AG09309 (cell line): ENCODE measurements at places on chromosomes 3 and 15.

DNA sequence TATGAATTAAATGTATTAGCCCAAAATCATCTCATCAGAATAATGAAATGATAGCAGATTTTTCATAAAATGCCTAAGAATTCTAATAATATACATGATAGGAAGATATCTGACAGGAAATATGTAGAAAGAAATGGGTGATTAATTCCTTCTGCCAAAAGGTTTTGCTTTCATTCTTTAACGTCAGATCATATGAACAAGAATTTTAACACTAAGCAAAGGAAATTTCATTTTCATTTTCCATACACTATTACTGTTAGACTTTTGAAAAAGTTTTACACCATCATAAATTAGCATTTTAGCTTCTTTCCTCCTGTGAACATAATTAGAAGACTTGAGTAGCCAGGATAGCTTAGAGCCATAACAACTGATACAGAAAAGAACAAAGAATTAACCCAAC, 1099.9 kb downstream of the NSUN3 start:
- DNase-seq, result no peak

- peak; percentile 63 for DNase-seq
These were observed 14.3 kb downstream of the ABCC5 start for GRCh38 chr3:184003187-184003967.

GRCh38 chr15:87547470-87548181, 708.9 kb downstream of the NTRK3 start:
- no peak for DNase-seq

GRCh38 chr3:45564172-45564571, 30.4 kb upstream of the LIMD1 start:
- no peak for DNase-seq

DNA sequence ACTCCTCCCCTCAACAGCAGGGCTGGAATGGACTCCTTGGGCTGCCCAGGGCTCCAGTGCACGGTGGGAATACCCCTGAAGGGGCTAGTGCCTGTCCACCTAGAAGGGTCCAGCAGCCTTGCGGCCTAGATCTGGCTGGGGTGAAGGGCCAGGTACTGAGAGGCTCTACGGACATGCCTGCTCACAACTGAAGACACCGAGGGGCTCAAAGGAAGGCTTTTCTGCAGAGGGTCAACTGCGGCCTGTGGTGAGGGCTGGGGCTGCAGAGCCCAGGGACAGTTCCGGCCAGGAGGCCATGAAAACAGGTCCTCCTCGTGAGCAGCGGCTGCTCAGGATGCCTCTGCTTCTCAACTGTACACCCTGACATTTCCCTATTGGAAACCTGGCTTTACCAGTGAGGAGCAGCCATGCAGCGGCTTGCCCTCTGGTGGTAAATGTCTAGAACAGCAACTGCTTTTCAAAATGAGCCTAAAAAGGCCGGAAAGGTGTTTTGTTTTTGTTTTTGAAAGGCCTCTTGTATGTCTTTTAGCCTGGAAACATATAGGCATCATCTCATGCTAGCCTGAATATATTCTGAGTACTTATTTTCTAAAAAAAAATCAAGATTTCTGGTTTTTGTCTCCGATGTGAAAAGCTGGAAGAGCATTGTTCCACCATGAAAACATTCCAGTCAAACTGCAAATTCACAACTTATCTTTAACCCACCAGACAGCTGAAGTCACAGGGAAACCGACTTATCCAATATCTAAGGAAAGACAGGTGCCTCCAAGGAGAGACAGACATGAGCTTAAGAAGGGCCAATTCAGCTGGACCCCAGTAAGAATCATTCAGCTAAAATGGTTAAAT, 163.4 kb downstream of the KLF13 start:
- no peak for DNase-seq

- no peak for DNase-seq
These were observed 288.1 kb downstream of the EPHB1 start for GRCh38 chr3:135083179-135083578.

GRCh38 chr15:37981775-37982174, 47.3 kb downstream of the TMCO5A start:
- DNase-seq, result peak; percentile 13

GRCh38 chr3:184192889-184193288, 6.9 kb downstream of the ABCF3 start:
- no peak for DNase-seq

DNA sequence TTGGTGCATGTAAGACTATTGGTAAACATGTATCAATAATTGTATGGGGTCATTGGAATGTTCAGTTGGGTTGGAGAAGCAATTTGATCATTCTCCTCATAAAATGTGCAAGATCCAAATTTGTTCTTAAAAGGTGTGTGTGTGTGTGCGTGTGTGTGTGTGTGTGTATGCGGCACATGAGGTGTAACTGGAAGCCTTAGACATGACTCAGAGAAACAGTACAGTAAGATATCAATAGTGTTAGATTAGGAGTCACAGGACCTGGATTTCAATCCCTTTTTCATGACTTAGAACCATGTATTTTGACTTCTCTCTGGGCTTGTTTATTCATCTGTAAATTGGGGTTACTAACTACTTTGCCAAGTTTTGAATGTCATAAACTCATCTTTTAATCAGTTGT, 38.3 kb downstream of the RSRC1 start:
- no peak for DNase-seq

DNA sequence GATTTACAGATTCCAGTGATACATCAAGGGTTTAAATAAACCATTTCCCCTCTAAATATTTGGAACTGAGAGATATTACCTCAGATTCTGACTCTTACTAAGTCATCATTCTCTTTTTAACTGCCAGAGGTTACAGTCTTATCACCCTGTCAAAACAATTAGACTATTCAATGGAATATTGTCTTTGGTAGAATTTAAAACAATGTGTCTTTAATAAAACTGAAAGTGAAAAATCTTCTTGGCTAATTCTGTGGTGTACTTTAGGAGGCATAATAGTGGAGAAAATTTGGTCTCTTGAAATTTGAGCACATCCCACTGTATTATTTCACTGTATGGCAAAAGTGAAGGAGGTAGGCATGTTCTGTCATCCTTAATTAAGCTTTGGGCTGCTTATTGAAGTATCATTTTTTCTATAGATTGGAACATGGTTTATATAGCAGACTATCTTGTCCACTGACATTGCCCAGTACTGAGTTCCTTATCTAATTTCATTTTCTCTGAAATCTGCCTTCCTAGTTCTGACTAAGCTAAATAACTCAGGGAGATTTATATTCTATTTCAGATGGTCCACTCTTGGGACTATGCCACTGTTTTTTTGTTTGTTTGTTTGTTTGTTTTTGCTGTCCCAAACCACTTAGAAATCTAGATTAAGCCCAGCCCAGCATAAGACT, 48.0 kb upstream of the UTS2B start:
- no peak for DNase-seq

DNA sequence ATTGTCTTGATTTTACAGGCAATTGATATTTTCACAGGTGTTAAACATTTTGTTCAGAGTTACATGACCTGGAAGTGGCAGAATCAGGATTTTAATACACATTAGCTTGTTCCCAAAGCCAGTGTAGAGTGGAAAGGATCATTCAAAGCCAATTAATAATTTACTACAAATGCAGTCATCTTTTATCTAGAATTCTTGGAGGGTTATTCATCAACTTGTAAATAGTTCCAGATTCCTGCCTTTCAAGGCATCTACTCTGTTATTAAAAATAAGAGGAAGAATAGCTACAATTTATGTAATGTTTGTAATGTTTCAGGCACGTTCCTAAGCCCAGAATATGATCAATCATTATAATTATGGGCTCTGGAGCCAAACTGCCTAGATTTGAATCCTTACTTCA, 358.5 kb downstream of the ZNF385D start:
- no peak for DNase-seq

- no peak for DNase-seq
These were observed 122.0 kb upstream of the PROK2 start for GRCh38 chr3:71906976-71907375.

DNA sequence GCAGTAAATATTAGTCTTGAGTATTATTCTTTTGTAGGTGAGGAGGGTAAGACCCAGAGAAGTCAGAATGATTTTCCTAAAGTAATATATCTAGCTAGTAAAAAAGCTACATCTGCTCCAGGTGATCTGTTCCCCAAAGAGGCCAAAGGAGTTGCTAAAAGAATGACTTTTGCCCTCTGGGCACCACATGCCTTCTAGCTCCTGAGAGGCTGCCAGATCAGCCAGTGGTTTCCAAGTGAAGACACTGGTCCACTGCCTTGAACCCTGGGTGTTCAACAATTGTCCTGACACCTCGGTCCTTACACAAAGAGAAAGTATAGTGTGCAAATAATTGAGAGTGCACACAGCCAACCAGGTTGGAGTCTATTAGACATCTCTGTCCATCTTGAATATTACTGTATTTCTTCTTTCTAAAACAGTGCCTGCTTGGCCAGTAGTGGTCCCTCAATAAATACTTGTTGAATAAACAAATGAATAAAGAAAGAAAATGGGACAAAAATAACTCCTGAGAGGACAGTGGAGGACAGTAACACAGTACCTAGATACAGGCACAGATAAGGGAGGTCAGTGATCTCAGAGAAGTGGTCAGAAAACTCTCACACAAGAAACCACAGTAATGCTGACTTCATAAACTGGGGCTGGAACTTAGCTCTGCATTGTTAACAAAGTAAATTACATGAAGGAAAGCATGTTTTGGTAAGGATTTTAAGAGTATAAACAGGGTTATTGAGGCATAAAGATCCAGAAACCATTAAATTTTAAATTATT, 56.6 kb upstream of the CSTA start:
- DNase-seq, result no peak

- DNase-seq, result no peak
These were observed 15.1 kb downstream of the THUMPD3 start for GRCh38 chr3:9377981-9378380.

DNA sequence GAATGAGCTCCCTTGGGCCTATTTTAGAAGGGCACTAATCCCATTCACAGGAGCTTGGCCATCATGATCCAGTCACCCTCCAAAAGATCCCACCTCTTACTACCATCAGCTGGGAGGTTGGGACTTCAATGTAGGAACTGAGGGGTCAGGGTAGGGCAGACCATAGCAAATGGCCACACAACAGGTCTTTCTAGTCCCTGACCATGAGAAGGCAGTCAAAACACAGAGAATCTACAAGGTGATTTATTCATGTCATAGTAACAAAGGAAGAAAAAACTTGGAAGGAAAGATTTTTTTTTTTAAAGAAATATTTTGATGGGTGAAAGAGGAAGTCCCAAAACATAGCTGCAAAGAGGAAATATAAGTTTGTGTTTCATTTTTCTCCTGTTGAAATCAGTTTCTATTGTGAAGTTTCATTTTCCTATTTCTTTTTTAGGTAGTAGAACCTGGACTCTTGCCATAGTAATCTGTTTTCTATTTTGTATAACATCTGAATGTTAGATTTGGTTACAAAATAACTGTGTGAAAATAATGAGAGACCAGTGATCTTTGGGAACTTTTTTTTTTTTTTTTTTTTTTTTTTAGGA, 23.5 kb upstream of the TNFSF10 start:
- DNase-seq, result no peak

- no peak for DNase-seq
These were observed 38.2 kb downstream of the GLB1 start for GRCh38 chr3:33058765-33059164.

DNA sequence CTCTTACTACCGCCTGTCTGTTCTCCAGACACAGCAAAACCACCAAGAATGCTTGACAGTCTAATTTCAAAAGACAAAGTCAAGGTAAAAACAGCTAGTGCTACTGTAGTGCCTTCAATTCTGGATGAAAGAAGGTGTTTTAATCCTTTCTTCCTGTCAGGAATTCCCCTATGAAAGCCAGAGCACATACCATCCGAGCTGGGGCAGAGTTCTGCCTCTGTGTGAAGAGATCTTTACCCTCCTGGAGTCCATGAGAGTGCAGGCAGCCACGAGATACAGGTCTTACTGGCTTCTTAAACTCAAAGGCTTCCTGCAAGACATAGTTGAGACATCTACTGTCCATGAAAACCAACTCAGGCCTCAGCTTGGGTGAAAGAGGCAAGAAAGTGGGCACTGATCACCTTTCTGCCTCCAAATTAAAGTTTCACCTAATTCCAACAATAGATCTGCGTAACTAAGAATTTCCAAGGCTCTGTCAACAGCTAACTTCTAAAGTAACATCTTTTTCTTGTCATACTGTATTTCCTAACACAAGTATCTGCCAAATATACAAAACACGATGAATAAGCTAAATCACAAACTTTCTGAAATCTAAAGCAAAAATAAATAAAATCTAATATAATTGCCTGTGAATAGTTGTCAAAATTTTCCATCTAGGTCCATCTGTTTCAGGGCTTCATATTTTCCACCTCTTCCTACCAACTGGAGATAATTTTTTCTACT, 7.5 kb downstream of the CDC25A start:
- no peak for DNase-seq

DNA sequence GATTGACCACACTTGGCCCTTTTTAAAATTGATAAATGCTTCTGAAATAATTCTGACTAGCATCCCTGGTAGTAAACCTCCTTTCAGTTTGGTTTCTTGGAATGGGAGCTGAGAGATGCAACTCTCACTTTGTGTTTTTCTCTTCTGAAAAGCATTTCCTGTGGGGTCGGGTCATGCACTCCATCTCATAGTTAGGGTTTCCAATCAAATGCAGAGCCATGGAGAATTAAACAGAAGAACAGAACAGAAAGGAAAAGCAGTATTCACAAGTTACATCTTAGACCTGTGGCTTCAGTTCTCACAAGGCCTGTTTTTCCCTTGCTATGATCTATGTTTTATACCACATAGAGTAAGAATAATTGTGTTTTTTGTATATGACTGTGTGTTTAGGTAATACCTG, 39.7 kb downstream of the SENP2 start:
- DNase-seq, result no peak

DNA sequence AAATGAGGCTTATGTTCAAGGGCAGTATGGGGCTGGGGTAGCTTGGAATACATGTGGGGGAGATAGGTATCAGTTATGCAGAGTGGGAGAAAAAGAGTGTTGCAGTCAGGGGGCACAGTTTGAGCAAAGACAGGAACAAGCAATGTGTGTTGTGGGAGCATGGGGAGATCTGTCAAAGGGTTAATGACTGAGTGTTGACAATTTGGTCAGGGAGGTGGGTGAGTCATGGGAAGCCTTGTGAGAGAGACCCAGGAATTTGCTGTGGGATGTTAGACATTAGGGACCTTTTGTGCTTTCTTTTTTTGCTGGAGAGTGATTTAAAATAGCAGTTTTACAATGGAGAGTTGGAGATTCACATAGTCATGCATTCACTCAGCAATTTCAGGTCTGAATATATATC, 221.6 kb upstream of the NR2E3 start:
- no peak for DNase-seq

GRCh38 chr3:165359005-165359404, 162.8 kb upstream of the SLITRK3 start:
- DNase-seq, result no peak

DNA sequence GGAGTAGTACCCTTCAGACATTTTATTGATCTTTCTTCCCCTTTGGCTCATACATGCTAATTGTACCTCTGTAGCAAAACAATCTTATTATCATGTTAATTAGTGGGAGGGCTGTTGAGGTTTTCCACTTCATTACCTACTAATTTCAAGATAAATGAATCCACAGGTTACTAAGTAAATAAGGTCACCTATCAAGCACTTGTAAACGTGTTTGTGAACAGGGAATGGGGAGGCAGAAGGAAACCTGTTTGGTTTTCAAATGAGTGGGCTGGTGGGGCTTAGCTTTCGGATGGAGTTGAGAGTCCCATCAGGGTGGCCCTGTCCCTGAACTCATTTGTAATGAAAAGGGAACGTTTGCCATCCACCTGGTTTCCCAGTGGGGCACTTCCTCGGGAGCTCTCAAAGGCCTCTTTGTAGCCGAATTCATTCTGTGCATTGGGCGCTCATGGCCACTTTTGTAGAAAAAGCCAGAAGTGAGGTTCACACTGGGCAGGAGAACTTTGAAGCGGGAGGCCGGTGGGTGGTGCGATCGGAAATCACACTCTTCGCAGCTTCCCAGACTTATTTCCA, 419.8 kb upstream of the NR2F2 start:
- no peak for DNase-seq

GRCh38 chr15:25784876-25785640, 78.1 kb downstream of the ATP10A start:
- DNase-seq, result peak; percentile 71
